ENCODE measurements at places on chromosomes 5 and 9.

GRCh38 chr9:98087420-98088354, 31.2 kb downstream of the NANS start:
- DNase-seq: no peak

- DNase-seq: no peak
Observed at GRCh38 chr9:81894891-81895290, 33.3 kb upstream of the SPATA31D4 start.

GRCh38 chr5:106189121-106189809, 1481.5 kb downstream of the EFNA5 start:
- DNase-seq: no peak

DNA sequence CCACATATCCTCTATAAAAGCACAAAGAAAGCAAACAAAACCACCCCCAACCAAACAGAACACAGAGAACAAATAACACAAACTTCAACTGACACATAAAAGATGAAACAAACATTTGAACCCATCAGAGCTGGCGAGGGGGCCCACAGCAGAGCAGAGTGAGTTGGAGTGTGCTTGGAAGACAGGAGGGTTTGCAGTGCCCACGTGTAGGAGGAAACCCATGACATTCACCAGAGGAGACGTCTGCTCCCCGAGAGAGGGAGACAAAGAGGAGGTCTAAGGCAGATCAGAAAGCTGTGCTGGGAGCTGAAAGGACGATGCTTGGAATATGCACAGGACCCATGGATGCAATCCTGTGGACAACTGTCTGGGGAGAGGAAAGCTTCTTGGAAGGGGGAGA, 27.0 kb downstream of the MRPL36 start:
- no peak for DNase-seq

DNA sequence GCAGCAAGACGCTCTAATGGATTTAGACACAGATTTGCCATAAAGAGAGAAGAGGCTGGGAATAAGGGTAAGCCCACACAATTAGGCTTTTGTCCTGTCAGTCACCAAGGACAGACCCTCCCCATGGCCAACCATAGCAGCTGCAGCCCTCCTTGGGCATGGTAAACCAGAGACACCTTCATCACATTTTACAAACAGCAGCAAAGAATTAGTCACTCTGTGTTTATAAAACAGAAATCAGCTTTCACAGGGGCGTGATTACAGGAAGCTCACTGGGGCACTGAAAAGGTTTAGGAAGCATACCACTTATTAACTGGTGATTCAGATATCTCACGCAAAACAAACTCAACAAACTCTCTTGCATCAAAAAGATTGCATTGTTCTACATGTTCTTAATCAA, 37.3 kb upstream of the ZNF622 start:
- DNase-seq: no peak

GRCh38 chr9:85978496-85978895, 37.5 kb downstream of the NAA35 start:
- DNase-seq: no peak

GRCh38 chr5:155974369-155974768, 352.6 kb upstream of the SGCD start:
- no peak for DNase-seq

Measured in head of caudate nucleus (tissue), 42 donors.